Muscle of leg (tissue), 16 donors: ENCODE measurements at places on chromosomes 3 and 15. TPM values are rescaled to one million over a fixed set of nuclear protein-coding genes. Genes with fewer than 3 reads are reported as not detected.

Gene LNP1
- total RNA-seq: 5.9 TPM

Gene GABRR3
- not detected for total RNA-seq

Gene MUSTN1
- 165 TPM for total RNA-seq

Gene CCDC39
- total RNA-seq: not detected

Gene PCCB
- total RNA-seq: 29.1 TPM

Gene WDR49
- 0.58 TPM for total RNA-seq

Gene DNAJC13
- 38.6 TPM for total RNA-seq

Gene LIPC
- 0.44 TPM for total RNA-seq

Gene PLSCR5
- total RNA-seq: not detected

Gene EFCAB12
- total RNA-seq: 0.04 TPM

Gene TNFAIP8L3
- total RNA-seq: 2.1 TPM

Gene MYEF2
- total RNA-seq: 2.8 TPM

Gene PODXL2
- 5.8 TPM for total RNA-seq

Gene ITGA11
- total RNA-seq: 10.2 TPM

Gene POPDC2
- total RNA-seq: 16.1 TPM

Gene ABCF3
- 33.0 TPM for total RNA-seq

Gene SLC2A2
- total RNA-seq: under 0.01 TPM

Gene MAN2C1
- total RNA-seq: 109 TPM

Gene SPRED1
- 33.5 TPM for total RNA-seq

Gene EMC7
- 26.2 TPM for total RNA-seq

Gene OCA2
- 3.6 TPM for total RNA-seq

Gene PLAAT1
- total RNA-seq: 24.3 TPM

Gene EIF4G1
- 115 TPM for total RNA-seq

Gene ABI3BP
- 189 TPM for total RNA-seq

Gene NMB
- 3.0 TPM for total RNA-seq

Gene HOMER2
- 27.0 TPM for total RNA-seq

Gene RARRES1
- 4.1 TPM for total RNA-seq

Gene BSN
- 0.44 TPM for total RNA-seq

Gene ALPK3
- total RNA-seq: 35.9 TPM

Gene TMEM212
- total RNA-seq: 0.09 TPM

Gene CELF6
- 1.2 TPM for total RNA-seq

Gene BFSP2
- not detected for total RNA-seq

Gene GADL1
- 19.8 TPM for total RNA-seq

Gene PLA2G4E
- total RNA-seq: 0.80 TPM

Gene STRIT1
- 15.3 TPM for total RNA-seq

Gene XCR1
- total RNA-seq: 0.18 TPM

Gene AADACL2
- not detected for total RNA-seq

Gene PRR20G
- not detected for total RNA-seq

Gene SOX14
- total RNA-seq: not detected

Gene FGD5
- total RNA-seq: 14.1 TPM

Gene MKRN3
- 0.62 TPM for total RNA-seq

Gene GREM1
- 1.3 TPM for total RNA-seq

Gene PATL2
- total RNA-seq: 0.66 TPM

Gene WDR93
- 0.04 TPM for total RNA-seq

Gene STOML1
- 40.2 TPM for total RNA-seq

Gene ACSBG1
- 0.22 TPM for total RNA-seq

Gene NMNAT3
- 5.8 TPM for total RNA-seq

Gene CAV3
- total RNA-seq: 282 TPM

Gene RETNLB
- total RNA-seq: not detected

Gene GAP43
- 4.3 TPM for total RNA-seq

Gene HHATL
- total RNA-seq: 18.1 TPM

Gene DAZL
- total RNA-seq: not detected

Gene CAND2
- 27.2 TPM for total RNA-seq

Gene CCDC54
- total RNA-seq: not detected

Gene C3orf22
- 0.04 TPM for total RNA-seq

Gene GRM2
- 0.31 TPM for total RNA-seq

Gene NPTN
- total RNA-seq: 78.7 TPM

Gene NR2F2
- 11.3 TPM for total RNA-seq

Gene HERC2
- 36.4 TPM for total RNA-seq
